Fibroblast of skin of scalp (primary cell): ENCODE measurements at places on chromosomes 3 and 15.

- DNase-seq, result peak; percentile 27
These were observed 858 bp downstream of the RBM5 start for GRCh38 chr3:50089609-50089945.

DNA sequence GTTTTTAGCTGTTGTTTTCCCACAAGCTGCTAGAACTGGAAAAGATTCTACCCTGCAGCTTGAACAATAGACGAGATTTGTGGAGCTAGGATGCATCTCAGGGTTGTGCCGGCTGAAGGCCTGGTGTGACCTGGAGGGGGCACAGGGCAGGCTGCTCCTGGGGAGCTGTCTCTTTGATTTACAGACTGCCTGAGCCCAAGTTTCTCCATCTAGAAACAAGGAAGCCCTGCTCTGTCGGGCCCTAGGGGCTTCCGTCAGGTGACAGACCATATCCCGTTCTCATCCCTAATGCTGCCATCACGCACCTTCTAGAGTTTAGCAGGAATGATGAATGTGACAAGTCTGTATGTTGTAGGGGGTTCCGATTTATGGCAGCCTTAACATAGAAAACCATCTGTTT lies 7.9 kb upstream of the CPNE9 start:
- DNase-seq, result no peak

GRCh38 chr3:130900959-130901358 lies 7.1 kb downstream of the ATP2C1 start:
- peak; percentile 49 for DNase-seq

GRCh38 chr3:147246906-147247305 lies 159.4 kb downstream of the ZIC4 start:
- peak; percentile 47 for DNase-seq

DNA sequence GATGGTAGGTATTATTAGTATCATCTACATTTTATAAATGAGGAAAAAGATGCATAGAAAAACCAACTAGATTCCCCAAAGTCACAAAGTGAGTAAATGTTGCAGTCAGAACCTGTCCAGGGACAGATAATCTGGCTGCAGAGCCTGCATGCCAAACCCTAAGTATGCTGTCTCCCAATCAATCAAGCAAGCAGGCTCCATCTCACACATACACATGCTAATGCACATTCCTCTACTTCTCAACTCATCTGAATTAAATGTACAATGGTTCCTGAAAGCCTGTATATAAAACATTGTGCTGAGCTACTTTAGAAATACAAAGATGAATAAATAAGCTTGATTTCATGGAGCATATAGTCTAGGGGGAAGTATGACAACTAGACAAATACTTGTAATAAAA lies 101.0 kb downstream of the CBLB start:
- no peak for DNase-seq

DNA sequence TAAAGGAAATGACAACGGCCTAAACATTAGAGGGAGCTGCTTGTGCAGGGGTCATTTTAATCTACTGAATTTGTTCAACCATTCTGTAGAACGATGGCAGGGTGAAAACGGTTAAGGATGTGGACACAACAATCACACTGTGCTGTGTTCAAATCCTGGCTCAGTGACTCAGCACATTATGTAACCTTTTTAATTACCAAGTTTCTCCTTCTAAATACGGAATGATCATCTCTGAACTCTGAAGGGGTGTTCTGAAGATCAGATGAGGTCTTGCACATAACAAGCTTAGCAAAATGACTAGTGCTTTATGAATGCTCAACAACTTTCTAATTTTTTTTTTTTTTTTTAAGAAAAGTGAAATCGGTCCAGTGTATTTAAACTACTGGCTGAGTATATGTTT lies 592.8 kb downstream of the FOXP1 start:
- peak; percentile 51 for DNase-seq

DNA sequence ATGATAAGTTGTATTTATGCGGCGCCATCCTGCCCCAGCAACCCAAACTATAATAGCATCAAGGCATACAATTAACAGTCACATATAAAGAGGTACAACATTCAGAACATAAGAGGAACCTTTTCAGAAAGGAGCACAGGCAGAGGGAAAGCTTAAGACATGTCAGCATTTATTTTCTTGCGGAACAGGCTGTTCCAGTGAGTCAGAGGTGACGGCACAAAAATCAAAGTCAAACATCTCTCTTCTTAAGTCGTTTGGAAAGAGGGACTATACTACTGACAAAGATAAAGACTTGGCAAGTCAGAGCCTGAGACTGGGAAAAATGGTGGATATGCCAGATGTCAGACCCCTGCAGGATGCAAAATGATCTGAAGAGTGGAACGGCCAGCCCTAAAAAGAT lies 128.4 kb downstream of the CTNNB1 start:
- DNase-seq, result no peak

DNA sequence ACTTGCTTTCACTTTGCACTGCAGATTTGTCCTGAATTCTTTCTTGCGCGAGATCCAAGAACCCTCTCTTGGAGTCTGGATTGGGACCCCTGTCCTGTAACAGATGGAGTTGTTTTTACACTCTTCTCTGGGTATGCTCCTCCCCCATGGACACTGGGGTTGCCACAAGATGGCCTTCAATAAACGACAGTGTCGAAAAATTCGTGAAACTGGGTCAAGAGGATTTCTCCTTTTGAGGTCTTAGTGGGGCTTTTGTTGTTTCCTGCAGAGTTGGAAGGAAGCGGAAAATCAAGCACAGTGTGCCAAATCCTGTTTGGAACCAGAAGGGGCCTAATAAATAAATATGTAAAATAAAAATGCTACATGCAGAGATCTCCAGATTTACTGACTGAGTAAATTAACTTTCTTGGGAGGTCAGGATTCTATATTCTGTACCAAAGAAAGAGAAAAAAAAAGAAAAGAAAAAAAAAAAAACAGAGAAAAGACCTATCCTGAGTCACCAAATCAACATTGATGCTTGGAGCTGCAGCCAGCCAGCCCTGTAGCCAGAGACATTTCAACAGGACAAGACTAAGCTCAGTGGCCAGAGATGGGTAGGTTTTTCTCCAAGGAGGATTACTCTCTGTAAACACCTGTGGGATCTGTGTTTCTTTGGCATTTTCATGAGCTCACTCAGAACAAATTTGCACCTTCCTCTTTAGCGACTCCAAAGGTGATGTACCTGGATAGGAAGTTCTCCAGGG lies 24.8 kb downstream of the CCDC80 start:
- DNase-seq, result no peak

GRCh38 chr3:52444860-52445793 lies at the start of gene SEMA3G:
Gene SEMA3G (minus strand): TSS chr3:52445103. CDS start chr3:52445027, 76 bp downstream.
- DNase-seq, result peak; percentile 55

- no peak for DNase-seq
These were observed 36.7 kb downstream of the VGLL3 start for GRCh38 chr3:86954226-86954625.

- DNase-seq, result no peak
These were observed 883.6 kb upstream of the NR2F2 start for GRCh38 chr15:95446854-95447253.

DNA sequence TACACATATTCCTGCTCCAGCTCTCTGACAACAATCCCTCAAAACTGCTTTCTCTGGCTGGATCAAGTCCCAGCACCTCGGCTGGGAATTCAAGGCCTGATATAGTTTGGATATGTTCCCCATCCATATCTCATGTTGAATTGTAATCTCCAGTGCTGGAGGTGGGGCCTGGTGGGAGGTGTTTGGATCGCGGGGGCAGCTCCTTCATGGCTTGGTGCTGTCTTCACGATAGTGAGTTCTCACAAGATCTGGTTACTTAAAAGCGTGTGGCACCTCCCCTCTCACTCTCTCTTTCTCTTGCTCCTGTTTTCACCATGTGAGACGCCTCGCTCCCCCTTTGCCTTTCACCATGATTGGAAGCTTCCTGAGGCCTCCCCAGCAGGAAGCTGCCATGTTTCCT lies 47.4 kb upstream of the SYN2 start:
- no peak for DNase-seq

GRCh38 chr3:72892870-72893269 lies 5.0 kb downstream of the GXYLT2 start:
- DNase-seq, result no peak
